ENCODE measurements at places on chromosomes 1 and 21.

GRCh38 chr1:9044236-9044635 lies 18.0 kb upstream of the SLC2A7 start:
- no peak for DNase-seq

DNA sequence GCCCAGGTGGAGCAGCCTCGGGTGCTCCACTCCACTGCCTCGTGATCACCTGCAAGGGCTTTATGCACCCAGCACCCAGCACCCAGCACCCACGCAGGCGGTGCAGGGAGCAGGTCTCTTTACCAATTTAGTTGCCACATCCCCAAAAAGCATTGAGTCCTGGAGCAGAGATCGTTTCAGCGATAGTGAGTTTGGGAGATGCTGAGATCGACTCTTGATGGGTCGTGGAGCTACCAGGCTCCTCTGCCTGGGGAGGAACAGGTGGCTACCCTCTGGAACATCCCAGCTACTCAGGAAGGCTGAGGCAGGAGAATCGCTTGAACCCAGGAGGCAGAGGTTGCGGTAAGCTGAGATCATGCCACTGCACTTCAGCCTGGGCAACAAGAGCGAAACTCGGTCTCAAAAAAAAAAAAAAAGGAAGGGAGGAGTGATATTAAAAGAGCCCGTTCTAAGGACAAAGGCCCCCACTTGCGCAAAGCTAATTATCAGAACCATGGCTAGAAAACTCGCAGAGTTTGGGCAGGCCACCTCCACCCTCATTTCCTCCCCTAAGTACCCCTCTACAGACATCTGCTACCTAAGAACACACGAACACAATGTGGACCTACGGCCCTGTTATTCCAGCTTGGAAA lies 106.5 kb upstream of the SLC45A1 start:
- DNase-seq = no peak

DNA sequence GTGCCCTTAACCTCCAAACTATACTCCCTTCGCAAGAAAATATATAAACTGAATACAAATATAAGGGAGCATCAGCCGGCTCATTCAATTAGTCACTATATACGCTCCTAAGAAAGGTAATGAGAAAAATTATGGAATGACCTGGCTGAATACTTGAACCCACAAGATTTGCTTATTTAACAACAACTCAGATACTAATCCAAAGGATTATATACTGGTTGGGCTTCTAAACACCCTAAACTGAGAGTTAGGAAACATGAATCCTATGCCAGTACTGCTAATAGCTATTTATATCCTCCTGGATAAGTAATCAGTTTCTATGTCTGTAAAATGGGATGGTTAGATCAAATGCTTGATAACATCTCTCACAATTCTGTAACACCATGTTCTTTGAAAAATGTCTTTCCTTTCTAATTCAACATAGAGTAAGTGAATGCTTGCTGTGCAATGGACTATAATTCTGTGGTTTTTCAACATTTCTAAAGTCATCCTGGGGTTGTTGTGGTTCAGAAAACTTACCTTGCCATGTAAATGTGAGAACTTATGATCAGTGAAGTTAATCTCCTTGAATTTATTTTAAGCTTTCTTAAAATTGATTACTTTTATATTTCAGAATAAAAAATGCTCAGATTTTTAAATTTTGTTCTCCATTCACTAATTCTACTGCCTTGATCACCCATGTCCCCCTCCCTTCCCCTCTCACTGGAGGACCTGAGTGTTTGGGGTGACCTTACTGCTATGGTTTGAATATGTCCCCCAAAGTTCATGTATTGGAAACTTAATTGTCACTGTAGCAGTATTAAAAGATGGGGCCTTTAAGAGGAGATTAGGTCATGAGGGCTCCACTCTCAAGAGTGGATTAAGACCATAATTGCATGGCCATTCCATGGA lies 14.5 kb downstream of the DUSP10 start:
- DNase-seq = no peak

DNA sequence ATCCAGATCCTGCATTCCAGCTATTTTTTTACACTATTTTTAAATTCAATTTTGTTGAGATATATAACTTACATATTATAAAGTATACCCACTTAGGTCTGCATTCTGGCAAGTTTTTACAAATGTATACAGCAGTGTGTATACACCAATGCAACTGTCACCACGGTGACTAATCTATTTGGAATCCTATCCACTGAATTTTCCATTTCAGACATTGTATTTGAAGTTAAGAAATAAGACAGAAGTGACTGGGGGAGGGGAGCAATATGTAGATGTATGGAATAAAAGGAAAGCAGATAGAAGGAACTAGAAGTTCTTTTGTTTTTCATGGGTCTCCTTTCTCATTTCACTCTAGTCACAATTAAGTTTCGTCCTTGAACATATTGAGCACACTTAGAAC lies 431.5 kb upstream of the CHRM3 start:
- no peak for DNase-seq

- DNase-seq = no peak
These were observed 177.4 kb upstream of the NRIP1 start for GRCh38 chr21:15241997-15242736.

DNA sequence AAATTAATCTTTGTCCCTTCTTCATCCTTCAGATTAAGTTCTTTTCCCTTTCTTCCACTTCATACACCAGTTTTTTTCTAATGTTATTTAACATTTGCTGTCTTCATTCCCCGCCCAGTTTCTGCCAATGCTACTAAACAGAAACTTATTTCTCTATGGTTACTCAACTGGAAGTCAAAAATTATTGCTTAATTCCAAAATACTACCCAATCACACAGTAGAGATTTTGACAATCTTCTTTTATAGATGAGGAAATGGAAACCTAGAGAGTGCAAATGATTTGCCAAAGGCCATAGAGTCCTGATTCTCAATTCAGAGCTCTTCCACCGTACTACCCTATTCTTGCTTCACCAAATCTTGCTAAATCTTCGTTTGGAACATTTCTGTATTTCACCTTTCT lies 58.1 kb upstream of the SH3GLB1 start:
- DNase-seq = no peak

- no peak for DNase-seq
These were observed 384.9 kb downstream of the NCAM2 start for GRCh38 chr21:21383126-21383525.

- no peak for DNase-seq
These were observed 4.2 kb downstream of the AURKAIP1 start for GRCh38 chr1:1370771-1371300.

- DNase-seq = peak; percentile 80
These were observed at the start of gene KMO for GRCh38 chr1:241532162-241532531. Gene KMO, plus strand, starts transcription at chr1:241532378. Its CDS starts 67 bp downstream, at chr1:241532445.

GRCh38 chr1:223628233-223629125 lies 37.0 kb downstream of the CAPN8 start:
- DNase-seq = peak; percentile 70

DNA sequence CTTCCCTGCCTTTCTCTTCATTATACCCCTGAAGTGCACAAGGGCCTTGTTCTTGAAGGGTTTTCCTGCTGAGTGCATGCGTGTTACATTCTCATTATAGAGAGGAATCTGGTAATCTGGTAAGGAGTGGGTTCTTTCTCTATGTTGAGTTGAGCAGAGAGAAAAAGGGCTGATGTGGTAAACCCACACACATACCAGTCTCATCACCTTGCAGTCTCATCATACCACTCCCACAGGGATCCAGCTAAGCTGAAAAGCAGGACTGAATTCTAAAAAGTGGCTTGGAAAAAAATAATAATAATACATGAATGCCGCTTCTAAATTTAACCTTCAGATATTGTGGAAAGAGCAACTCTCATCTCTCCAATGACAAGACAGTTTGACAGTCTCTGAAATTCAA lies 10.5 kb upstream of the HTR1D start:
- DNase-seq = no peak

Measured in suppressor macrophage (primary cell).